Cerebellar cortex (tissue), 1 donor: ENCODE measurements at places on chromosomes 16 and 17.
A peak's percentile ranks its signal among the peaks of the same experiment; 100 is the strongest.

DNA sequence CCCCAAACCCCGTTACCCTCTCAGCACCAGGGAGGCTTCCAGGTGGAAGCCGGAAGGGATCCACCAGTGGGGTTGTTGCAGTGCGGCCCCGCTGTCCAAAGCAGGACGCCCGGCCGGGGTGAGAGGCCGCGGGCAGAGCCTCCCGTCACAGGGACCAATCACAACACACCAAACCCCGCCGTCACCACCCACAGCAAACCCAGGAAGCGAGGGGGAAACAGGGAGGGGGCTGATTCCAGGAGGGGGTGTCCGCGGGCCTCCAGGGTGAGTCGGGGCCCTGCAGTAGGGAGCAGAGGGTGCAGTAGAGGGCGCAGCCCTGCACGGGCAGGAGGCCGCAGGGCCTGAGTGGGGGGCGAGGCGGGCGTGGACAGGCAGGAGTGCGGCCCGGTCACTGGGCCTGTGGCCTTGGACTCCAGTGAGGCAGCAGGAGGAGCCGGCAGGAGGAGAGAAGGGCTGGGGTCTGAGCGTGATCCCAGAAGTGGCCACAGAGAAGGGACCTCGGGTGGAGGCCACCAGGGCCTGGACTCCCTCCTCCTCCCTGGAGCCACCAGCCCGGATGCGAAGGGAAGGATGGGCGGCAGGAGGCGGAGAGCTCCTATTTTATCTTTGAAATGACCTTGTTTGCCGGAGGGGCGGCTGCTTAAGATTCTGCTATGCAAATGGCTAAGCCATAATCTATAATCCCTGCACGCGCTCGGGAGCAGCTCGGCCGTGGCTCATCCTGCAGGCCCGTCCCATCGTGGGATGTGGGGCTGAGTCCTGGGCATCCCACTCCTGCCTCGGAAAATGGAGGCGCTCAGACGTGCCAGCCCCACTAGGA lies 41.5 kb downstream of the ZFPM1 start:
- DNase-seq = no peak

DNA sequence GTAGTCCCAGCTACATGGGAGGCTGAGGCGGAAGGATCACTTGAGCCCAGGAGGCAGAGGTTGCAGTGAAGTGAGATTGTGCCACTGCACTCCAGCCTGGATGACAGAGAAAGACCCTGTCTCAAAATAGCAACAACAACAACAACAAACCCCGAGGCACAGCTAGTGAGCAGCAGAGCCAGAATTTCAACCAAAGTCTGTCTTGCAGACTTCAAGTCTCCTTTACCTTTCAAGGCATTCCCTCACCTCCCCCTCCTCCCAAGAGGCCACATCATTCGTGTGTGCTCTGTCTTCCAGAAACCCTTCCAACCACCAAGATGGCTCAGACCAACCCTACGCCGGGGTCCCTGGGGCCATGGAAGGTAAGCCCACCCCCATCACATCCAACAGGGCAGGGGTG lies 2.2 kb downstream of the CRYBA1 start:
- DNase-seq = no peak

- no peak for DNase-seq
Measured at GRCh38 chr16:87951552-87952538, 611 bp downstream of the BANP start.

DNA sequence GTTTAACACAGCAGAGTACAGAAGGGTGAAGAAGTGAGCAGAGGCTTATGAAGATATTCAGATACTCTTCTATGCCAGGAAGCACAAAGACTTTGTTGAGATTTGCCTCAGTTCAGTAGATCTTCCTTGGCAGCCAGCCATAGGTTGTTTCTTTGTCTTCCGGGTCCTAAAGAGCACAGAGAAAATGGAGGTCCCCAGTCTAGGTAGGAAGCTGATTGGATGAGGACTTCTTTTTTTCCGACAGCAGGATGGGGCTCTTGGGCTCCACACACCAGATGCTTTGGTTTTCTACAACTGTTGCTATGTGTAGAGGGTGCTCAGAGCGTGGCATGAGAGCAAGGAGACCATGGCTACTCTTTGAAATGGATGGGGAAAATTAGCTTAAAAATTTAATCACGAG lies 8.3 kb upstream of the CDC6 start:
- no peak for DNase-seq

GRCh38 chr17:72613396-72613795 lies 479.1 kb downstream of the SLC39A11 start:
- no peak for DNase-seq

DNA sequence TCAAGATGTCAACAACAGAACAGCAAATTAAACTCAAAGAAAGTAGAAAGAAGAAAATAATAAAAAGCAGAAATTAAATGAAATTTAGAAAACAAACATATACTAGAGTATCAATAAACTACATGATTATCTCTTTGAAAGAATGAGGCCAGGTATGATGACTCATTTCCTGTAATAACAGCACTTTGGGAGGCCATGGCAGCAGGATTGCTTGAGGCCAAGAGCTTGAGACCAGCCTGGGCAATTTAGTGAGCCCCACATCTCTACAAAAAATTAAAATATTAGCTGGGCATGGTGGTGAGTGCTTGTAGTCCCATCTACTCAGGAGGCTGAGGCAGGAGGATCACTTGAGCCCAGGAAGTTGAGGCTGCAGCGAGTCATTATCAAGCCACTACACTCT lies 232.5 kb downstream of the RAB11FIP4 start:
- no peak for DNase-seq

DNA sequence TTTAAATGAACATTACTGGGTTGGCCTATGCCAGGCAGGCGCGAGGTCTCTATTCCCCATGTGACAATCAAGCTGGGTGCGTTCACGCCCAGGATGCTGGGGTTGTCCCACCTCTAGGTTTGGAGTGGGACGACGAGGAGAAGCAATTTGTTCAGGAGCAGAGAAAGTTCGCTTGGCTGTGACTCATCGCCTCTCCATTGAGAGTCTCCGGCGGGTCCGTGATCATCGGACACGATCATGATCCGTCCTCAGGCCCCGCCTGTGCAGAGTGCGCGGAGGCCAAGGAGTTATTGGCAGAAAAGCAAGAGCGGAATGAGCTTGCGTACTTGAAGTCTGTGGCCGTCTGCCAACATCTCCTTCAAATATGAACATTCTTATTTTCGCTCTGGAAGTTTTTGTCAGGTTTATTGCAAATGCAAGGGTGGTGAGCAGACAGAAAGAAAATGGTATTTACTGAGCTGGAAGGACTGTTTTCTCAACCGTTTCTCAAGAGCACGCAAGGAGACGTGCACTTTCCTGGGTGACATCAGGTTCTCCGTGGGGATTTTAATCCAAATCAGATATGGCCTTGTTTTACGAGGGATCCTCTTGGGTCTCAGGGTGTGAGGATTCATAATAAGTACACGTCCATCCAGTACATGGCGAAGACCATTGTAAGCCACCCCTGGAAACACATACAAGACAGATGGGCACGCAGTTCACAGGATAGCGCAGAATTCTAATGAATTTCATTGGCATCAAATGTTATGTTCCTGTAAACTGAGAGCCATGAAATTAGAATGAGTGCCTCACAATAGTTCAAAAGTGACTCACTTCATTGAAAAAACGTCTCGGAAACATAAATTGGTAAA lies 70.1 kb upstream of the CREBBP start:
- peak; percentile 12 for DNase-seq

DNA sequence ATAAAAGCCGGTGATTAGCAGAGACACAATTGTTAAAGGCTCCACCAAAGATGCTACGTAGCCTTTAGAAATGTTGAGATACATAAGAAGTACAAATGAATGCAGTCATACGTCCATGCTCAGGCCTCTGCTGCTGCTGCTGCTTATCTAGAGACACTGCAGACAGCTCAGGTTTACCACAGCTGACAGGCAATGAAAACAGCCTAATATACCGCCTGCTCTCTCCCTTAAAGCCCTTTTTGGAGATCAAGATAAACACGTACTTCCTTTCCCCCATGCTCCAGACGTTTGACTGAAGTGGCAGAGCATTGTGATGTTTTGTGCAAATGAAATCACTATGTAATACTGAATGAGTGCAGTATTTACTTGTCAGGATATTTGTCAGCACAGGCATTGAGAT lies 185.3 kb downstream of the AATF start:
- no peak for DNase-seq

DNA sequence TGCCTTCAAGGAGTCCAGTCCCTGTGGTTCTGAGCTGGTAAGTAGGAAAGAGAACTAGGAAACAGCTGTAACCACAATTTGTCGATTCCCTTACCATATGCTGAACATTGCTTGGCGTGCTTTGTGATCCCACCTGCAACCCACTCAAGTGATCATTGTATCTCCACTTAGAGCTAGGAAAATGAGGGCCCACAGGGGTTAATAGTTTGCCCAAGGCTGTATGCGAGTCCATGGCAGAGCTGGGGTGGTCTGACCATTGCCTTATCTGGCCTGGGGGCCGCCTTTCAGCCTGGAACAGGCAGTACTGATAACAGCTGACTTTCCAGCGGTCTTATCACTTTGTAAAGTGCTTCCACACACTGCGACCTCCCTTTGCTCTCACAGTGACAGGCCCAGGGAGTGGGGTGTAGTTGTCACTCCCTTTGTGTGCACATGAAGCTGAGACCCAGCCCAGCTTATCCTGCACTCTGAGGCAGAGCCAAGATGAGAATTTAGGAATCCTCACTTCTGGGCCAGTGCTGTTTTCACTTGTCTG lies 9.8 kb downstream of the MYL4 start:
- DNase-seq = no peak

DNA sequence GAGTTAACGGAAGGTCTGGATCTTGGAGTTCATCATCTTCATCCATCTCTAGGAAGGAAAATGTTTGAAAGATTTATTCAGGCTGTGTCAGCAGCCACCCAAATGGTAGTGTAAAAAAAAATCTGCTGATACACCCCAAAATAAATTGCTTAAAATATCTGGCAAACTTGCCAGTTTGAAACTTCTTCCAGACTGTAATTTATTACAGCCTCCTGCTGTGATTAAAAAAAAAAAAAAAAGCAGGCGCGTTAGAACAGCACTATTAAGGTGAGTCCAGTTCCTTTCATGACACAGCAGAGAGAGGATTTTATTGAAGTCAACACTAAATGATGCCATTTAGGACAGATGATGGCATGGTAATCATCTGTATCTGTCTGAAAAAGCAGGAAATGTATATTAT lies 140.6 kb upstream of the CORO6 start:
- no peak for DNase-seq

GRCh38 chr16:72833482-72833881 lies 214.4 kb downstream of the ZFHX3 start:
- DNase-seq = no peak
